ENCODE measurements at places on chromosomes 7 and 10. TPM values are rescaled to one million over a fixed set of nuclear protein-coding genes. Genes with fewer than 3 reads are reported as not detected.

- no peak for DNase-seq
These were observed 107.2 kb downstream of the CUBN start for GRCh38 chr10:17022466-17022825.

- no peak for DNase-seq
These were observed 241.7 kb downstream of the IPMK start for GRCh38 chr10:58026036-58026435.

DNA sequence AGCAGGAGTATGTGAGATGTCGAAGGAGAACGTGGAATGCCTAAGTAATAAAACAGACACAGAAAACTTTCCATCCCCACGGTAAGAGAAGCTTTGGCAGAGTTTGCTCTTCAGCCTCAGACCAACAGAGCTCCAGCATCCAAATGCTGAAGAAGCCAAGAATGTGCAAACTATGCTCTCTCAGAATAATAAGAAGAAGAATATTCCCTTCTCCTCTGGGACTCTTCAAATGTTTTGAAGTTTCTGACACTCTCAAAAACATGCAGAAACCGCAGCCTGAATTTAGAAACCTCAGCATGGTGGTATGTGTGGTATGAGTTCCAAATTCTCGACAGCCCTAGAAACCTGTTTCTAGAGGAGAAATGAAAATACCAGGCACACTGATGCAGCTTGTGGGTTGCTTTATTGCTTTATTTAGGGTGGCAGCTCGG lies 113.3 kb downstream of the KCNMA1 start:
- DNase-seq, result no peak

DNA sequence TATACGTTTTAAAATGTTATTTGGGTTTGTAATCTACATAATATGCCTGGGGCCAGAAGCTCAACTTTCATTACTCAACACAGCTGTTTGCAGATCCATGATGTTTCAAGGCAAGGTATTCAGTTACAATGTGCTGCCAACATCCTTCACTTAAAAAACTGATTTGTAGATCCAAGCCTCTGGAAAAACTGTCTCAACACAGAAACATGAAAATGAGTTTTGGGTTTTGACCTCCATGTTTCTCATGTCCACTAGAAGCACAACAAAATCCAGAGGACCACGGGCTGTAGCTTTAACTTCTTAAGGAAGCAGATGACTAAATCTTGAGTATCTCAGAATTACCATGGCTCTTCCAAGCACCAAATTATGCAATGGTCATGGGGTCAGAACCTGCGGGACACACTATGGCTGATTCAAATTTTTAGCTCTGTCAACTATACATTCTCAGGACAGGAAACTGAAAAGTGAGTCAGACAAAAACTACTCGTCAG lies 247.1 kb upstream of the GRB10 start:
- no peak for DNase-seq

- no peak for DNase-seq
These were observed 19.1 kb downstream of the TRUB1 start for GRCh38 chr10:114957122-114957521.

- DNase-seq, result no peak
These were observed 7.8 kb downstream of the GTPBP4 start for GRCh38 chr10:996031-996430.

- no peak for DNase-seq
These were observed 53.5 kb upstream of the VIPR2 start for GRCh38 chr7:159198016-159198724.

GRCh38 chr10:71447676-71448075 lies 51.0 kb downstream of the CDH23 start:
- DNase-seq, result no peak

GRCh38 chr7:2084331-2084730 lies 148.4 kb downstream of the MAD1L1 start:
- DNase-seq, result no peak

- DNase-seq, result no peak
These were observed 2.4 kb downstream of the PRDX3 start for GRCh38 chr10:119176166-119176565.

DNA sequence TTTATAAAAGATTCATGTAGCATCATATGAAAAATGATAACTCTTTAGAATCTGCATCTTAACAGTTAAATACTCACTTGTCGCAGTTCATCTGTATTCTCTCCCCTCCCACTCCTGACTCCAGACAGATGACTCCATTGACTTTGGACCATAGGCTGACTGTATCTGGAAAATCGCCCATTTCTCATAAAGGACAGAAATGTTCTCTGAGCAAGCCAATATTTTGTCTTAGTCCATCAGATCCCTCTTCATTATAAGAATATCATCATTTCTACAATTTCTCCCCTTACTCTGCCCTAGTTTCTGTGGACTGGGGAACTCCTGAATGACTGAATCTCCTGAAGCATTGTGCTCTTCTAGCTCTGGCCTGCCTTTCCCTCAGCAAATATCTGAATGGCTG lies 125.4 kb downstream of the SEMA3D start:
- no peak for DNase-seq

DNA sequence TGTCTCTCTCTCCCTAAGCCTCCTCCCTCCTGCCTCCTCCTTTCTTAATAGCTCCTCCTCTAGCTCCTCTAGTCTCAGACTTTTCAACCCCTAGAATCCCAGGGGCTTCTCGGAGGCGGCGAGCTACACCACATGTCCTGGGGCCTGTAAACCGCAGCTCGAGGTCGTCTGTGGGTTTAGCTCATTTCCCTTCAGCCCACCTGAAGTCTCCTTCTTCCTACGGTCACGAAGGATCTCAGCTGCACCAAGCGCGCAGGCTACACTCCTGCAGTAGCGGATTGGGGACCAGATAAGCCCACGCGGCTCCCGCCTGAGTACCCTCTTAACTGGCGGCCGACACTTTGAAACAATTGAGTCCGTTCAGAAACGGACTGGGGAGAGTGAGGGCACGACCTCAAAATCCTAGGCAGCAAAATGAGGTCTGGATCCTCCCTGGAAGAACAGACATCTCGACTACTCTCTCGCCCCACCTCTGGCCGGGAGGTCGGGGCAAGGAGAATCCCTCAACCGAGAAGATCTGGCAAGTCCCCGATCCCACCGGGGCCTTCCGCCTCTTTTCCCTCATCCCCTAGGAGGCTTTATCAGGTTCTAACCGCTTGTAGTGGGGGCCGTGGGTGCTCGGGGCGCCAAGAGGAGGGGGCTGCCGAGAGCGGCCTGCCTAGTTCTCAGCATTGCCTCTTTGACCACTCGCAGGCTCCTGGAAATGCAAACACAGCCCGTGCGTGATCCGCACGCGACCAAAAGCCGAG lies 1.3 kb upstream of the SORCS3 start:
- DNase-seq, result no peak

- peak; percentile 7 for DNase-seq
These were observed 87.4 kb downstream of the BUB3 start for GRCh38 chr10:123241391-123242141.

DNA sequence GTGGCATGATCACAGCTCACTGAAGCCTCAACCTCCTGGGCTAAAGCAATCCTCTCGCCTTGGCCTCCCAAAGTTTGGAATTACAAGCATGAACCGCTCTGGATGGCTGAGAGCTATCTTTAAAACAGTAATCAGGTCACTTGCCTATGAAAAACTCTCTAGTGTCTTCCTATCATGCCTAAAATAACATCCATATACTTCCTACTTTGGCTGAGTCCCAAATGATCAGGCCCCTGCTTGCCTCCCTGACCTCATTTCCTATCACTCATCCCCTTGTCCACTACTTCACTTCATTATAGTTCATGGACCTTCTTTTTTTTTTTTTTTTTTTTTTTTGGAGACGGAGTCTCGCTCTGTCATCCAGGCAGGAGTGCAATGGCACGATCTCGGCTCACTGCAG lies 28.0 kb downstream of the SEPTIN7 start:
- no peak for DNase-seq

DNA sequence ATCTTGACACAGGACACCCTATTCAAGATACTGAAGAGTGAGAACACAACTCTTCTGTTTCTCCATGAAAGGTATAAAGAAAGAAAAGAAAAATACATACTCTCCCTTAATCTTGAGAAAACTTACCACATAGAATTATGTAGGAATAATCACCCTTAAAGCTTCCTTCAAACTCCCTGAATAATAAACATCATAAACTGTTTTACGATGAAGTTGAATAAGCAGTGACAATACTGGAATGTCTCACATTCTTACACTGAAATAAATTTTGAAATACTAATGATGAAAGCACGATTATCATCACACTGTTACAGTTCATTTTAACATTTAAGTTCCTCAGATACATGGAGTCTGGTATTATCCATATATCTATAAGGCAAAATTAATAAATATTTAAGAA lies 306.2 kb downstream of the IPMK start:
- no peak for DNase-seq

GRCh38 chr7:8939446-8939845 lies 506.0 kb downstream of the NXPH1 start:
- DNase-seq, result no peak

- DNase-seq, result no peak
These were observed 281.1 kb downstream of the BAMBI start for GRCh38 chr10:28958468-28958867.

DNA sequence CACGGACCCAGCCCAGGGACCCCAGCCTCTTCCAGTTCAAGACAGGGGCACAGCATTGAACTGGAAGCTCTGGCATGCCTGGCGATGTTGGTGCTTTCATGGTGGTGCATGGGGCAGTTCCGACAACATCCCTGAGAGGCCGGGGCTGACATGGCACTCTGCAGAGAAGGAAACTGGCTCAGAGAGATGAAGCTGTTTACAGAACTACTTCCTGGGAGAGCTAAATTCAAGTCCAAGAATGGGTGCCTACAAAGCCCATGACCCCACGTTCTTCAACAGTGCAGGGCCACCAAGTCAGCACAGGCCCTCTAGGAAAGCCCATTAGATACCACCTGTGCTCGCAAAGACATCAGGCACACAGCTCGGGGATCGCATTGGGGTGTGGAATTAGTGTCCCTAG lies 470.9 kb upstream of the MGMT start:
- no peak for DNase-seq

DNA sequence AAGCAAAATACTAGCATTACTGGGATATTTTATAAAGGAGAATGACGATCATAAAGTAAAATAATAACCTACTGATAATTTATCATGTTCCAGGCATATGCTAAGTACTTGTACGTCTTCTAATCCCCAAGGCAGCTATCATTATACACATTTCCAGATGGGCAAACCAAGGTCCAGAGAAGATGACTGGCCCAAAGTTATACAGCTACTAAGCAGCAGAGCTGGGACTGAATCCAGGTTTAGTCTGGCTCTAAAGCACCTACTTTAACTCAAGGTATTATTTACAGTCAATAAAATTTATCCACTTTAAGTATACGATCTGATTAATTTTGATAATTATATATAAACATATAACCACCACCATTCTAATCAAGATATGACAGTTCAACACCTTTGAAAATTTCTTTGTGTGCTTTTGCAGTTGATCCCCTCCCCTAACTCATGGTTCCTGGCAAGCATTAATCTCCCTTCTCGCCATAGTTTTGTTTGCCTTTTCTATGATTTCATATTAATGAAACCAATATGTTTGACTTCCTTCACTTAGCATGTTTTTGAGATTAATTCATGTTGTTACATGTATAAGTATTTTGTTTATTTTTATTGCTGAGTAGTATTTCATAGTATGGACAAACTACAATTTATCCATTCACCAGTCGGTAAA lies 126.7 kb downstream of the CPEB3 start:
- no peak for DNase-seq

- DNase-seq, result no peak
These were observed 322.9 kb upstream of the NRP1 start for GRCh38 chr10:33657154-33657908.

CPA2 gene
- 28.4 TPM for polyA plus RNA-seq

MRLN gene
- polyA plus RNA-seq, result 0.33 TPM

ABCC2 gene
- 94.3 TPM for polyA plus RNA-seq

ACHE gene
- 7.4 TPM for polyA plus RNA-seq

PDZD8 gene
- polyA plus RNA-seq, result 34.7 TPM

UPK3B gene
- 48.0 TPM for polyA plus RNA-seq

BEND7 gene
- 7.7 TPM for polyA plus RNA-seq

SPACDR gene
- 1.4 TPM for polyA plus RNA-seq

FAM25C gene
- polyA plus RNA-seq, result not detected

LAMB1 gene
- 271 TPM for polyA plus RNA-seq

BMPER gene
- polyA plus RNA-seq, result 4.9 TPM

EPDR1 gene
- polyA plus RNA-seq, result 5.8 TPM

PLEKHA8 gene
- polyA plus RNA-seq, result 7.3 TPM

ZNF503 gene
- polyA plus RNA-seq, result 17.8 TPM

NANOS1 gene
- polyA plus RNA-seq, result 1.9 TPM

Data from large intestine (tissue), 12 donors.